ENCODE measurements at places on chromosomes 7 and 10. TPM values are rescaled to one million over a fixed set of nuclear protein-coding genes. Genes with fewer than 3 reads are reported as not detected.

- no peak for DNase-seq
Measured at GRCh38 chr7:101185258-101185839, 5.3 kb upstream of the NAT16 start.

- no peak for DNase-seq
Measured at GRCh38 chr10:79378383-79378646, 31.0 kb downstream of the PPIF start.

Gene EPHB4
- 7.3 TPM for total RNA-seq

Gene PPP1R9A
- not detected for total RNA-seq

Gene ZEB1
- 41.9 TPM for total RNA-seq

GRCh38 chr7:150719436-150719835 is 3.0 kb downstream of the GIMAP1 start:
- no peak for DNase-seq

Gene RNLS
- total RNA-seq: not detected

Gene SFTPA1
- total RNA-seq: not detected

Gene RNF32
- 3.6 TPM for total RNA-seq

DNA sequence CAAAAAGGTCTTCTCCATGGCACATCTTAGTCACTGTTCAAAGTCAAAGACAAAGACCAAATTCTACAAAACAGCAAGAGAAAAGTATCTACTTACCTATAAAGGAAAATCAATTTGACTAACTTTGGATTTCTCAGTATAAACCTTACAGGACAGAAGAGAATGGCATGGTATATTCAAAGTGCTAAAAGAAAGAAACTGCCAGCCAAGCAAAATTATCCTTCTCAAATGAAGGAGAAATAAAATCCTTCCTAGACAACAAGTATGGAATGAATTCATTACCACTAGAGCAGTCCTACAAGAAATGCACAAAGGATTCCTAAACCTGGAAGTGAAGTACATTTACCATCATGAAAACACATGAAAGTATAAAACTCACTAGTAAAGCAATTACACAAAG is 235.5 kb downstream of the STK31 start:
- DNase-seq: no peak

Gene SLC39A12
- total RNA-seq: not detected

Gene PPP1R3C
- not detected for total RNA-seq

DNA sequence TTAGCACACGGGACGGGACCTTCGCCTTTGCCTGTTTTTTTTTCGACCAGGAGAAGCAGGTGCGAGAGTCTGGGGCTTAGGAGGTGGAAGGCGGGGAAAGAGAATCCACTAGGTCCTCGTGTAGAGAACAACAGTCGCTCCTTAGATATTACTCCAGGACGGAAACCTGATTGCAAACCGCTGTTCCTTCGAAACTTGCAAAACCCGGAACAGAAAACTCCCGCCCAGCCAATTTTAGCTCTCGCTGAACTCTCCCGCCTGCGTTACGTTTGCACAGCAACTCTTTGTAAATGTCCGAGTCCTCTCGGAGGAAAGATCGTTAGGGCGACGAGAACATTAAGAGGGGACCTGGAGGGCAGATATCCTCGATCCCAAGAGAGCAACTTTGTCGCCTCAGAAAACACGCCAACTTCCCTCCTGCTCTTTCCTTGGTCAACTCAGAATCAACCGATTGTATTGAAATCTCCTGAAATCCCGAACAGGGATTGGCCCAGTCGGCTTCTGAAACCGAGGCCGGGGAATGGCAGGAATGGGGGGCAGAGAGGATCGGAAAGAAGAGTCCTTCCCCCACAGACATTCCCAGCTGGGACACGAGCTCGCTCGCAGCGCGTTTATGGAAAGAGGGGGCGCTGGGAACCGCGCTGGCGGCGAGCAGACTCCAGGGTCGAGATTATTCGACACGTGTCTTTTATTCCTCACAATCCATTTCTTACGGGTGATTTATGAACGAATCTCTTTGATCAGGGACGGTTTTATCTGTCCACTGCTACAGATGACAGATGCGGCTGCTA is 9.9 kb downstream of the TWIST1 start:
- DNase-seq: no peak

DNA sequence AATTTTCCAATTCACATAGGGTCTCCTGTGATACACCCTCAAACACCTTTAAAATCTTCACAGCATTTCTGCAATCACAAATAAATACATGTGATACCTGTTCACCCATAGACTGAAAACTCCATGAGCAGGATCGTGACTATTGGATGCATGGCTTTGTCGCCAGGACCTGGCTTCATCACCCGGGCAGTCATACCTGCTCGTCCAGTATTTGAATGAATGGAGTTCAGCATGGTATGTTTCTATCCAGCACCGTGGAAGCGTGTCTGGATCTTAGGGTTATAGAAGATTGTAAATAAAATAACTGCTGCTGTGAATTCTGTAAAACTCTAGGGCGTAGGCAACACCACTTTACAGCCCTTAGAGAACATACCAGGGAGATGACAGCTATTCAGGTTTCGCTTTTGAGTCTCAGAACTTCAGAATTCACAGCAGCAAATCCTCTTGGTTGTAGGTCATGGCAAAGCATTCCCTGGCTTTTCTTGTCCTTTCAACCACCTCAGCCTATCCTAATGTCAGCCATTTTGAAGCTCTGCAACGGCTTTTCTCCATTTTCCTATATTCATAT is 47.4 kb upstream of the USP6NL start:
- no peak for DNase-seq

GRCh38 chr7:120793213-120793936 is 64.6 kb downstream of the TSPAN12 start:
- DNase-seq: no peak

All from OCI-LY7 (cell line).